Ovary (tissue), 10 donors: ENCODE measurements at places on chromosomes 16 and 17.
A peak's percentile ranks its signal among the peaks of the same experiment; 100 is the strongest.

GRCh38 chr16:66269617-66270332, 96.7 kb upstream of the CDH5 start:
- peak; percentile 58 for DNase-seq

DNA sequence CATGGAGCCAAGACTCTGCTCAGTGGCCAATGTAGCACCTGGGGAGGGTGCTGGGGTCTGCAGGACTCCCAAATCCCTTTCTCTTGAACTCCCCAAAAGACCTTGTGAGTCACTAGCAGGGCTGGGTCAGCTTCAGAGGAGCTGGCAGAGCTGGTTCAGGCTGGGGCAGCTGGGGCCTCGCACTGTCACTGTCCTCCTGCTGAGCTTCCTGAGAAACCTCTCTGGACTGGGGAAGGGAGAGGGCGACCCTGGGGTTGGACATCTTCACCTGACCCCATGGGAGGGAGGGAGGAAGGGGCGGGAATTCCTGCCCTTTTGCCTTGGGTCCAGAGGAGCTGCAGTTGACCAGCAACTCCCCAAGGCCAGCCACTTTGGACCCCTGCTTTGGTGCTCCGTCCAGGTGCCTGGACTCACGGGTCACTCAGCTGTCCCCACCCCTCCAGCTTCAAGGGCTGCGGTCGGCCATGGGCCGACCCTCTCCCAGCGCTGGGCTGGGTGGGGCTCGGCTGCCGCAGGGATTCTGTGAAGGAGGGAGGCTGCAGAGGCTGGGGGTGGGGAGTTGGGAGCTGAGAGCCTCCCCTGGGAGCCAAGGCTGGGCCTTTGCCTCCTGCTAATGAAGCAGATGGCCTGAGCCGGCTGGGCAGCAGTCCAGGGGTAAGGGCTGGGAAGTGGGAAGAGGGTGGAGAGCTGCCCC, 9.2 kb downstream of the FMNL1 start:
- no peak for DNase-seq

DNA sequence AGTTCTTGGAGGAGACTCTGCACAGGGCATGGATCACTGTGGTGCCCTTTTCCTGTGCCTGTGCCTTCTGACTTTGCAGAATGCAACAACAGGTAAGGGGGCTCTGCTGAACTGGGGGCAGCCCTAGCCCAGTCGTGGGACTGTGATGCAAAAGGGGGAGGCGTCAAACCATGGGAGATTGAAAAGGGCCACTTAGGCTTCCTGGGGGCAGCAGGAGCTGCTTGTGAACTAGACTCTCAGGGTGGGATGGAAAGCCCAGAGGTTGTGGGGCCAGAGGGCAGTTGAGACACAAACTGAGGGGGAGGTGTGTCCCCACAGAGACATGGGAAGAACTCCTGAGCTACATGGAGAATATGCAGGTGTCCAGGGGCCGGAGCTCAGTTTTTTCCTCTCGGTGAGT, 19.6 kb downstream of the ADGRG5 start:
- DNase-seq, result no peak

- DNase-seq, result no peak
These were observed 37.7 kb upstream of the SLC47A1 start for GRCh38 chr17:19495828-19496528.

GRCh38 chr16:13896543-13897182, 23.3 kb upstream of the ERCC4 start:
- DNase-seq, result no peak

- DNase-seq, result no peak
These were observed 31.3 kb upstream of the KPNB1 start for GRCh38 chr17:47618410-47618809.

- DNase-seq, result no peak
These were observed 43.9 kb upstream of the CCNF start for GRCh38 chr16:2385190-2385836.

GRCh38 chr16:10941127-10941933, 938 bp downstream of the DEXI start:
- DNase-seq, result peak; percentile 29

- no peak for DNase-seq
These were observed 36.7 kb upstream of the CIBAR2 start for GRCh38 chr16:85148931-85149330.

GRCh38 chr16:57607676-57608461, 20.6 kb upstream of the ADGRG1 start:
- DNase-seq, result no peak

DNA sequence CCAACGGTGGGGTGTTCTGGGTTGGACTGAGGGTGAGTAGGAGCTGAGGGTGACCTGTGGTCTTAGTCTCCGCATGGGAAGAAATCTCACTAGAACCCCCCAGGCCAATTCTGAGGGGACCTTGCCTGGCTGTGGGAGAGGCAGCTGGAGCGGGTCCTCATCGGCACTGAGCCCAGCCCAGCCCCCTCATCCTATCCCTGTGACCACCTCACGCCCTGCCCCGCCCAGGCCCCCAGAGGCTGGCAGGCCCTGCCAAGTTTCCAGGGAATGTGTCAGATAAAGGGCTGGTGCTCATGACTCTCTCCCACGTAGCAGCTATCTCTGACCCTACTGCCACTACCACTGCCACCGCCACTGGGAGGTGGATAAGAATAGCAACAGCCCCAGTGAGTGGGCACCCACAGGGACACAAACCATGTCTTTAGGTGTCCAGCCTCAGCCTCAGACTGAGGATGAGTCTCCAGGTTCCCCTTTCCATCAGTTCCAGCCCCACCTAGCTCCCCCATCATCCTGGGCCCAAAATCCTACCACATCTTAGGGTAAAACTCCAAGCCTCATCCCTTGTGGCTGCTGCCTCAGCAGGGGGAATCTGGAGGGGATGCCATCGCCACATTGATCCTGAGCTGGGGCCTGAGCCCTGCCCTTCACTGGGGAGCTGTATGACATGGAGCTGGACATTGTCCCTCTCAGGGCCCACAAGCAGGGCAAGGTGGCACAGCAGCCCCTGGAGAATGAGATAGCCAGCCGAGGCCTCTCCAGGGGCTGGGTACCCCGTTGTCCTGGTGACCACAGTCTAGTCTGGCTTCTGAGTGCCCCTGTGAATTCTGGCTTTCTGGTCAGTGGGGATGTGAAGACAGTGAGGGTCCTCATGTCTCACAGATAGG, 14.9 kb downstream of the CDH16 start:
- DNase-seq, result peak; percentile 37

- no peak for DNase-seq
These were observed 279.5 kb upstream of the ASIC2 start for GRCh38 chr17:33572615-33573014.

DNA sequence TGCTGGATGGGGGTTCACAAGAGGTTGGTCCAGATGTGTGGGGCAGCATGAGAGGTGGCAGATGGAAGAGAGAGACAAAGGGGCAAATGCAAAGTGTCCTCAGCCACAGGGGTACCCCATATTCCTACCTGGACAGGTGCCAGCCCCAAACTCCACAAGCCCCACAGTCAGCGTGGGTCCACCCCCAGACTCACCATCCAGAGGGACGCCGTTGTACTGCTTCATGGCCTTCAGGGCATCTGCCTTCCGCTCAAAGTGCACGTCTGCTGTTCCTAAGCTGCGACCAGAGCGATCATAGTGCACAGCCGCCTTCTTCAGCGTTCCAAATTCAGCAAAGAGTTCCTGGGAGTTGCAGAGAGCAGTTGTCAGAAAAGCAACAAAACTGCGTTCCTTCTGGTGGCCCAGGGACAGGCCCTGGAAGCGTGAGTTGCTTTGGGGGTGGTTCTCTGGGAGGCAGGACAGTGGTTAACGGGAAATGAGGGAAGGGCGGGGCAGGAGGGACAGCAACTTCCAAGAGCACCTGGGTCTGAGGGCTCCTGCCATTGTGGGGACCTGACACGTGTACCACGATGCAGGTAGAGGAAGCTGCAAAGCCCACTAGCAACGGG, 2.3 kb downstream of the ALYREF start:
- no peak for DNase-seq

DNA sequence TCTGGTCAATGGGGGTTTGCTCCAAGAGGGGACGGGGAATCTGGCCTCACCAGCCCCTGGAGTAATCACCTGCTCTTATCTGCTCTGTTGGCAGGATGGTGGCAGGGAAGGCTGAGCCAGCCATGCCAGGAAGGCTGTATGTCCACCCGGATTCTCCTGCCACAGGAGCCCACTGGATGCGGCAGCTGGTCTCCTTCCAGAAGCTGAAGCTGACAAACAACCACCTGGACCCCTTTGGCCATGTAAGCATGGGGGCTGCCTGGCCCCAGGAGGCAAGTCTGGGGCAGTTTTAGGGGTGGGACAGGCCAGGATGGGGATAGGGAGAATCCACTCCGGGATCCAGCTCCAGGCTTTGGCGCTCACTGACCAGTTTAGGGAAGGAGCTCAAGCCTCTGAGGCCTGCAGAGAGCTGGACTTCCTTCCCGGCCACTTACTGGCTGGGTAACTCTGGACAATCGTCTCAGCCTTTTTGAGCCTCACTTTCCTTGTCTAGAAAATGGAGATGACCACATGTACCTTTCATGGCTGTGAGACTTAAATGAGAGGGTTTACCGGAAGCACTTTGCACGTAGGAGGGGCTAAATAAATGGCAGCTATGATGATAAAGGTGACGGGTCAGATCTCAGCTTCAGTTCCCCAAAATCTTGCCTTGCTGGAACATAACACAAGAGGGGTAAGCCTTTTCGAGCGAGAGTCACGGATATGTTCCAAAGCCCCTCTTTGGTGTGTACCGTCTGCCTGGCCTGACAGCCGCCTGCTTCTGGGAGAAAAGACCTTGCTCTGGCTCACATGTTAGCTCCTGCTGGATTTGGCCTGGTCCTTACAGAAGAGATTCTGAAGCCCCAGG, 15.4 kb downstream of the TBX4 start:
- no peak for DNase-seq

- no peak for DNase-seq
These were observed 302.7 kb downstream of the MAP2K6 start for GRCh38 chr17:69717214-69717613.

GRCh38 chr17:44334727-44335126, 10.1 kb upstream of the SLC25A39 start:
- no peak for DNase-seq

DNA sequence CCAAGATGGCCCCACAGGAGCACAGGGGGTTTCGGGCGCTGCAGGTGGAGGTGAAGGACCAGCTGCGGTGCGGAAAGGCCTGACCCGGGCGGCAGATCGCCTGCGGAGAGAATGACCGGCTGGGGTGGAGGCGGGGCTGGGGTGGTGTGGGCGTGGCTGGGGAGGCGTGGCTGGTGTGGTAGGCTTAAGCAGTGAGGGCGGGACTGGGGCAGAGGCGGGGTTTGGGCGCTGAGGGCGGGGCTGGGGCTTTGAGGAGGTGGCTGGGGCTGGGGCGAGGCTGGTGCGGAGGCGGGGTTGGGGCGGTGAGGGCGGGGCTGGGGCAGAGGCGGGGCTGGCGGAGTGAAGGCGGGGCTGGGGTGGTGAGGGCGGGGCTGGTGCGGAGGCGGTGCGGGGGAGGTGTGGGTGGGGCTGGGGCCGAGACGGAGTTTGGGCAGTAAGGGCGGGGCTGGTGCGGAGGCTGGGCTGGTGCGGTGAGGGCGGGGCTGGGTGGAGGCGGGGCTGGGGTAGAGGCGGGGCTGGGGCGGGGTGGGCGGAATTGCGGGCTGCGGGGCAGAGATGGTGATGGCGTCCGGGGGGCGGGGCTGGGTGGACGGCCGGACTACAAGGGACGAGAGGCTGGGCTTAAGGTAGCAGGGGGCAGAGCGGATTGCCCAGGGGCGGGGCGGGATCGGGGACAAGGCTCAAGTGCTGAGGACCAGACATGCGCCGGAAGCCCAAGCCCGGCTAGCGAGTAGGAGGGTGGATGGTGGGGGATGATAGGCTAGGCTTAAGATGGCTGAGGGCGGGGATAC, 9.9 kb upstream of the GSDMA start:
- peak; percentile 96 for DNase-seq

DNA sequence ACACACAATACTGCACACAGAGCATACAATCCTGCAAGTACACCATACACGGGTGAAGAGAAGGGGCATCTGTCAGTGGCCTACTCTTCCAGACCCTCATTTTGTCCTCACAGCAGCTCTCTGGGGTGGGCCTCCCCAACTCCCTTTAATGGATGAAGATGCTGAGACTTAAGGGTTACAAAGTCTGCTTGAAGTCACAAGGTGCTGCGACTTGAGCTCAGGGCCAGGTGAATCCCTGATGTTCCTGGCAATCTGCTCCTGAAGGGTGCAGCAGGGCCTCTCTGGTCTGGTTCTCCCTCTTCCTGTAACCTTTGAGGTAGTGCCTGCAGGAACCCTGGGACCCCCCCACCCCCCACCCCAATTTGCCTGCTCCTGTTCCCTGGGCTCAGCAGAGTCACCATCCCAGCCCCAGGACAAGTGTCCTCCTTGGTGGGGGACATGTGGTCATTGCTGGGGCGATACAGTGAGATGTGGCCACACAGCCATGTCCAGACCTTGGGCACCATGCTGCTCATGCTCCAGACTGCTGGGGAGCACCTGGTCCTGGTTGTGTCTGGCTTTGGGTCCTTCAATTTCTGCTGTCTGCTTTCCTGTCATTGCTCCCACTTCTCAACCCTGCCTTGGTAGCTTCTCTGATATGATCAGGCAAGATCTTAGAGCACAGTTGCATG, 107.5 kb downstream of the METRNL start:
- DNase-seq, result no peak

DNA sequence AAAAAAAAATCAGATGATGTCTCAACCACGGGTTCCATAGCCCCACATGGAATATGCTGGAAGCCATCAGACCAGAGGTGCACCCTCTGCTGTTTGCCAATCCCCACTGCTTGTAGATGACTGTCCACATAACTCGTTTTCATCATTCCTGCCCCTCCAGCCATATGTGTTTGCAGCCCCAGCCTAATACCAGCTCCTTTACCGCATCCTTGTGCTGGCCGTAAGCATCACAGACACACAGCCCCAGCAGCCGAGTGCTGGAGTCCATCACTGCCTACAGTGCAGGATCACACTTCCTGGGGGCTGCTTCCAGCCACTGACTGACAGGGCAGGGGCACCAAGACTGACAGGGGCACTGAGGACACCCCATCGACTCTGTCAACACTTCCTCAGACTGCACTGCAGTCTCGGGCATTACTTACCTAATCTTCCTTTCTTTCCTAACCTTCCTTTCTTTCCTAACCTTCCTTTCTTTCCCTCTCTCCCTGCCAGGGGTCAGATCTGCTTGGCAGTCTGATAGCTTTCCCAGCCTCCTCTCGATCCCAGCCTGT, 5.0 kb downstream of the RCVRN start:
- no peak for DNase-seq

- DNase-seq, result peak; percentile 75
These were observed 6.1 kb upstream of the SERPINF2 start for GRCh38 chr17:1736348-1737281.

DNA sequence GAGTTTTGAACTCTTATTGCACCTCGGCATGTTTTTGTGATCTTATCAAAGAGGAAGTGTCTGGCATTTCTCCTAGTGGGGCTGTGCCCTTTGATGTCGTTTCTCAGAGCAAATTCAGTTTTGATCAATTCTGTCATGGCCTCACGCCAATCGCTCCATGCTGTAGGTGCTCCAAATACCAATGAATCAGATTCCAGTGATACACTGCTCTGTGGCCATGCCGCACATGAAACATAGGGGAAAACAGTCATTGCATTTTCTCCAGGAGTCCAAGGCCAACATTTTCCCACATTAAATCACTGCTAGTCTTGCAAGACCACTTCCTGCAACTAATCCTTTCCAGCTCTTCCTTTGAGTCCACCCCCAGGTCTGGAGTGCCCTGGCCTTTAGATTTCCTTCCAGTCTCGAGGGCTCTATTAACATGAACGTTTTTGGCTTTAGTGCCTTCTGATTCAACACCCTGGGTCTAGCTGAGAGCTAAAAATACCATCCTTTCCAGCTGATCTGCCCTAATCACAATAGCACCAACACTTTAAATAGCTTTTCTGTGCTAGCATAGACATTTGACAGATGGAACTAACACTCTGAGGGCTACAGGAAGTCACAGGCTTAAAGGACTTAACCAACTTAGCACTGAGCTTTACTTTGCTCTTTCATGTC, 18.2 kb upstream of the RASL10B start:
- peak; percentile 36 for DNase-seq
